ENCODE measurements at places on chromosomes 7 and 10.

DNA sequence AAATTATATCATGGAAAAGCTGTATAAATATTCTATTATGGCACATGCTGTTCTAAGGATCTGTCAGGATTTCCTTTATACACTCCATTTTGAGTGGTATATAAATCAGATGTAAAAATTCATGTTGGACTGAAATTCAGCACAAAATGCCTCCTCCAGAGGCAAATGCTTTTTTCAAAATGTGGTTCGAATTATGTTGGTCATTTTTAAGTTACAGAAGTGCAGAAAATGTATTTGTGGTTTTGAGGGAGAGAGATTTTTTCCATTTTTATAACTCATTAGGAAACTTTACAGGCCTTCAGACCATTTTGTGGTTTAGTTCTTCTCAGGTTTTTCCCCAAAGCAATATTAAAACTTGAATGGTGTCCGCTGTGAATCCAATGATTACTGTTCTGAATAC is 2.9 kb downstream of the PPP1R3A start:
- no peak for DNase-seq

- no peak for DNase-seq
These were observed 732.7 kb upstream of the AUTS2 start for GRCh38 chr7:68865351-68866199.

DNA sequence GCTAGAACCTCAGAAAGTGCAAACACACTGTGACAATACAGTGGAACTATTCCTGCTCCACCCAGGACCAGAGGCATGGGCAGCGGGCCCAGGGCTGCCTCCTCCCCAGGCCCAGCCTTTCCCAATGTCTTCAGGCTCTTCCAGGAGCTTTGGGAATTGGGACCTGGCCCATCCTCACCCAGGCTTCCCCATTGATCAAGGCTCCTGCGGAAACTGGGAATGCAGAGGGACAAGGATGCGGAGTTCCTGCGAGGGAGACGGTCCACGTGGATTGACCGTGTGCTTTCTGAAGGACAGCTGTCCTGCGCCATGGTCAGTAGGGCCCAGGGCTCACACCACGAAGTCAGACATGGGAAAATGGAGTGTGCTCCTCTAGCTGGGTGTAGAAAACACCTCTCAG is 56.6 kb downstream of the CSGALNACT2 start:
- peak; percentile 9 for DNase-seq

- DNase-seq, result peak; percentile 68
These were observed 484.0 kb upstream of the GALNT17 start for GRCh38 chr7:70647801-70648498.

- peak; percentile 34 for DNase-seq
These were observed 65.6 kb downstream of the TWIST1 start for GRCh38 chr7:19051767-19052375.

DNA sequence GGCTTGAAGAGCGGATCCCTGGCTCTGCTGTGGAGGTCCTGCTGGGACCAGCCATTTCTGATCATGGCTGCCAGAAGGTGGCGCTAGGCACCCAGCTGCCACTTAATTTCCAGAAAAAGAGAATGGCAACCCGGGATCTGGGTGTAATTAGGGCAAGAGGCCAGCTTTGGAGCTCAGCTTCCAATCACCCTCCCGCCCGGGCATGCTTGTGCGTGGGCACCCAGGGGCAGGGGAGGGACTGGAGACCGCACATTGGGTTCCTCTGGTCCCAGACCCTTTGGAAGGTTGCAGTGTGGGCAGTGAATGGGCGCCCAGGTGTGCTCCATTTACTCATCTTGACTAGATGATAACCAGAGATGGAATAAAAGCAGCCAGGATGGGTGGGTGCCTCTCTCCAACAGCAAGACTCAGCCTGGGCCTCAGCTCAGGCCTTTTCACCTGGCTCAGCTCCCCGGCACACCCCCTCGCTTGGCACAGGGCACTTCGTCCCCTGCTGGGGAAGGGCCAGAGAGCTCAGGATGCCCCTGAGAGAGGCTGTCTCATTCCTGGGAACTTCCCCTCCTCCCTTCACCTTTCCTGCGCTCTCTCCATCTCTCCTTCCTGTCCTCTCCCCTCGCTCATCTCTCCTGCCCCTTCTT is 14.7 kb downstream of the FAM241B start:
- DNase-seq, result peak; percentile 80

DNA sequence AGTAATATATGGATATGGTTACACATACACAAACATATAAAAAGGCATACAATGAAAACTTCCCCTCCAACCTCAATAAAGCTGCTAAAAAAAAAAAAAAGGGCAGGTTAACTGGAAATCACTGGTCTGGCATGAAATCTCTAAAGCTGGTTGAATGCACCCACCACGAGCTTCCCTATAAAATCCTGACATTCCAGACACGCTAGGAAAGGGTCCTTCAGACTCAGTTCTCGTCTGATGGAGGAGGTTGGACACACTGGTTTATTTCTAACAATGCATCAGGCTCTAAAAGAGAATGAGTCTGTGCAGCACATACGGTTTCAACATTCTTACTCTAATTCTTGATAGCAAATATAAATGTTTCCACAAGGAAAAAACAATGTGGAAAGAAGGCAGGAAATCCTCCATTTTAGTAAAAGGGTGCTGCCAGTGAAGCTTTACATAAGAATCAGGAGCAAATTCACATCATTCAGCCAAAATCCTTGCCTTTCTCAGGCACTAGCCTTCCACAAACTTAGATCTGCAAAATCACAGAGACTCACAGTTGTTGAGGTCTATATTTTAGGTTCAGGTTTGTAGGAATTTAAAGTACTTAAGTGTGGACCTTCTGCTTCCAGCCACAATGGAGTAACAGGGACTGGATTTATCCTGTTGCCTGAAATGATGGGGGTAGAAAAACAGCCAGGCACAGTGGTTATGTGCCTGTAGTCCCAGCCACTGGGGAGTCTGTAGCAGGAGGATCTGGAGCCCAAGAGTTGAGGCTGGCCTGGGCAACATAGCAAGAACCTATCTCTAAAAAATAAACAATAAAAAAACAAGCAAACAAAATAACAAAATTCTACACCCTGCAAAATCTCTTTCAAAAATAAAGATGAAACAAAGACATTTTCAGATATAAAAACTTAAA is 73.5 kb downstream of the CYTH3 start:
- DNase-seq, result no peak

DNA sequence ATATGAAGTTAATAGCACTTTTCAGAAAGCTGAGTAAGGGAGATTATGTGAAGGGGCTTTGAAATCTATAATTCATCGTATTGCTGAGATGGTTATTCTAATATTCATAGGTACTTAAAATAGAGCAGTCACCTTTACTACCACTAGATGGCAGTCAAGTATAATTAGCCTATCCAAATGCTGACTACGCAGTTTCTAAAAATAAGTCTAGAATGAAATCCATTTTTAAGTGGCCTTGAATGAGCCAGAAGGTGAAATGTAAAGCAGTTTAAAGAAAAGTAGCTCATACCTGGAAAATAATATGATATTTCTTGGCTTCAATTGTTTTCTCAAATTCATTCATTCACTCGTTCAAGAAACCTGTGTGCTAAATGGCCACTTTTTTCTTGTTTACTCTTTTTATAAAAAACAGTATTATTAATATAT is 1277.1 kb downstream of the GATA3 start:
- peak; percentile 58 for DNase-seq

GRCh38 chr7:122302761-122303530 is 1.6 kb downstream of the FEZF1 start:
- no peak for DNase-seq

DNA sequence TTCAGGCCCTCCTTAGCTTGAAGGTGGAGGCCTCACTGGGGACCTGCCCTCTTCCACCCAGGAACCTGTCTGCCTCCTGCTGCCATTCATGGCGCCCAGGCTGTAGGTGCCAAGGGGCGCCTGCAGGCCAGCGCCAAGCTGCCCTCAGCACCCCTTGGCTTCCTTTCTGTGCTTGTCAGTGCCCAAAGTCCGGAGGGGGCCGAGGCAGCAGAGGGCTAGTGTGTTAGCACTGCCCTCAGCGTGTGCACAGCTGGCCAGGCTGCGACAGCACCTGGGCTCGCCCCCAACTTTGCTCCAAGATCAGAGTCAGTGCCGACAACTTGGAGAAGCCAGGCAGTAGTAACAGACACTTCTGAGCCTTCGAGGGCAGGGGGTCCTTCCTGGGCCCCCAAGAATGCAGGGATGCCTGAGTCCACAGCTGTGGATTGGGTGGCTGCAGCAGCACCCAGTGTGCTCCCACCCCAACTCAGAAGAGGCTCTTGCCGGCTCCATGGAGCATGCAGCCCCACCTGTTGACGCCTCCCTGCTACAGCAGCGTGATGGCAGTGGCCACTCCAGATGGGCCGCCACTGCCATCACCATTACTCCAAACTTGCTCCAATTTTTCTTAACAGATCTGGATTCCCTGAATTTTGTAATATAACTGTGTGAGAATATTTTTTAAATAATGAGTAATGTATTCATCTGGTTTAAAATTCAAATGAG is 41.7 kb downstream of the CACUL1 start:
- DNase-seq, result no peak

DNA sequence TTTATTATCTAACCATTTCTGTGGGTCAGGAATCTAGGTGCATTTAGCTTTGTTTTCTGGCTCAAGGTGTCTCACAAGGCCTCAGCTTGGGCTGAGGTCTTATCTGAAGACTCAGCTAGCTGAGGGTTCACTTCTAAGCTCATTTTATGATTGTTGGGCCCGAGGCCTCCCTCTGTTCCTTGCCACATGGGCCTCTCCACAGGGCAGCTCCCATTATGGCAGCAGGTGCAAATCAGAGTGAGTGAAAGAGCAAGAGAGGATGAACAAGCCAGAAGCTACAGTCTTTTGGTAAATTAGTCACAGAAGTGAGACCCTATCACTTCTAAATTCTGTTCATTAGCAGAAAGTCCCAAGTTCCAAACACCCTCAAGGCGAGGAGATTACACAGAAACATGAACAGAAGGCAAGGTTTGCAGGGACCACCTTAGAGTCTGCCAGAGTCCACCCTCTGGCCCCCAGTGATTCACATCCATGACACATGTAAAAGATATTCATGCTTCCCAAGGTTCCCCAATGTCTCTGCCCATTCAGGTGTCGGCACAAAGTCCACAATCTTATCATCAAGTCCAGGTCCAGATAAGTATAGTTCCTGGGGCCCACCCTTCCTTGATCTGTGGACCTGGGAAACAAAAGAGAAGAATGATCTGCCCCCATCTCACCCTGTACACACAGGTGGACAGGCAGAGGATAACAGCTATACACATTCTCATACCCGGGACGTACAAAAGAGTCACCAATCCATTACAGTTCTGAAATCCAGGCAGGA is 23.7 kb downstream of the FIGNL1 start:
- DNase-seq, result no peak

- DNase-seq, result no peak
These were observed 4.6 kb downstream of the REPIN1 start for GRCh38 chr7:150373049-150373801.

- peak; percentile 17 for DNase-seq
These were observed 173.8 kb upstream of the PPP2R2D start for GRCh38 chr10:131726967-131727366.

DNA sequence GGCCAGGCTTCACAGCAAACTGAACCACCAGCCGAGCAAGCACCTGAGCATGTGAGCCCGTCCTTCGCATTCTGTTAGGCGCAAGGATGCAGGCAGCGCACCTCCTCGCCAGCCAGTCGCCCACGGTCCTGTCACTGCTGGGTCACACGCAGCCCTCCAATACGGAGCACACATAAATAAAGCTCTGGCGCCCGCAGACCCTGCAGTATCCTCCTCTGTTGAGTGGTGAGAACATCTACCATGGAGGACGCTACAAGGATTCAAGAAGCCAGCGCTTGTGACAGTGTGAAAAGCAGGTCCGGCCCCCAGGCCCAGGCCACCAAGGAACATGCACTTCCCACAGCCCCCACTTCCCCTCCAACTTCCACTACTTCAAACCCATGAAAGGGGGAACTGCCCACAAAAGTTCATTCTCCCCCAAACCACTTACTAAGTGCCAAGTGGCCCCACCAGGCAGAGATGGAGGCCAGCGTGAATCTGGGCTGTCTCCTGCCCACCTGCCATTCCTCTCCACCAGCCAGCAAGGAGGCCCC is 34.8 kb downstream of the VOPP1 start:
- DNase-seq, result no peak

DNA sequence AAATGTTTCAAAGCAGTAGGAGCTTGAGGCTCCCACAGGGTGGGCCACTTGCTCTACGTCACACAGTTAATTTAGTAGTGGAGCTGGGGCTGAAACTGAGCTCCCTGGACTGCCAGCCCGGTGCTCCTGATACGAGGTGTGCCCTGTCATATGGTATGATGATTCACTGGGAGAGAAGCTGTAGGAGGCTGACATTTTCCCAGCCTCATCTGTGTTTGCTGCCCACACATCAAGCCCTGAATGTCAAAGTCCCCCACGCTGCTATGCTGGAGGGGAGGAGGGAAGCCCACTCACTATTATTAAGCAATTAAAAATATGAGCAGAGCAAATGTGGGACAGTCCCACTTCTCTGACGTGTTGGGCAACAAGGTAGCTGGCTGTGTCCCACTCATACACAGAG is 81.2 kb upstream of the SORCS3 start:
- no peak for DNase-seq

DNA sequence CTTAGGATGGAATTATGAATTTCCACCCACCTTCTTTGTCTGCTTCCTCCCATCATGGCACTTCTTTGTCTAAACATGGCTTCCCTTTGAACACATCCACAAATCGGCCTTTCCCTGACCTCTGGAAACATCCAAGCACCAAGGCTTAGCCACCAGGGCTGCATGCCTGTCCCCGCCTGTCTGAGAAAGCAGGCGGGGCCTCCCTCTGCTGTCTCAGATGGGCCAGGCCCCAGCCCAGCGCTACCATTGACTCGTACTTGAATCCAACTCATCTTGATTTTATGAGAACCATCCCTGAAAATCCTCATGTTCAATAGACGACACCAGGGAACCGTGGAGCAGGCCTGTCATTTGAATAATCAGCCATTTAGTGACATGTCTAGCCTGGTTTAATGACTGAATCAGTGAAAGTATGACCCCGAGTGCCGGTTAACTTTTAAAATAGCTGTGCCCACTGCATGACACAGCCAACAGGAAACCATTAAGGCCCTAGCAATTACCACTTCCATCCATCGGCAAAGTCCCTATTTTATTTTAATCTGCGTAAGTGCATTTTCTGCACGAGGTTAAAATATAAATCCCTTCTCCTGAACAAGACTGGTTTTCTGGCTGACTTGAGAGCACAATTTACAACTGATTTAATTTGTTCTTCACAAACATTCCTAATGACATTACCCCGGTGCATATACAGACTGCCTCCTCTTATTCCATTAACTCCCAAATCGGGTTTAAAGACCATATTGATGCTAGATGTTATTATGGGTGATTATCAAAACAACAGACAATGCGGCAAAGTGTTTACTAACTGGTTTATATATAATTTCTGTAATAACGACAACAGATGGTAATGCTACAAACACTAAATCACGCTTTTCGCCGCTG is 194.7 kb downstream of the BUB3 start:
- no peak for DNase-seq

- no peak for DNase-seq
These were observed 90.1 kb upstream of the ANKRD1 start for GRCh38 chr10:91010952-91011351.

GRCh38 chr7:86908948-86909347 is 150.5 kb downstream of the ELAPOR2 start:
- no peak for DNase-seq

DNA sequence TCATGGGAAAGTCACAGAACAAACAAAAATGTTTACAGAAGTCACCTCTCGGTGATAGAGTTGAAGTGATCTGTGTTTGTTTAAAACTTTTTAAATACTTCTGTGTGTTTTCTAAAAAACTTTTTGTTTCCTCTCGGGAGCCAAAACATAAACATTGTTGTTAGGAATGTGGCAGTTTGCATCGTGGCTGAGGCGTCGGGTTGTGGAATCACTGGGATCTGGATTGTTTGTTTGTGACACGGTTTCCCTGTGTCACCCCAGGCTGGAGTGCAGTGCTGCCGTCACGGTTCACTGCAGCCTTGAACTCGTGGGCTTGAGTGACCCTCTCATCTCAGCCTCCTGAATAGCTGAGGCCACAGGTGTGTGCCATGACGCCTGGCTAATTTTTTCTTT is 29.0 kb upstream of the SUN1 start:
- DNase-seq, result no peak
